ENCODE measurements at places on chromosomes 5 and 9.

DNA sequence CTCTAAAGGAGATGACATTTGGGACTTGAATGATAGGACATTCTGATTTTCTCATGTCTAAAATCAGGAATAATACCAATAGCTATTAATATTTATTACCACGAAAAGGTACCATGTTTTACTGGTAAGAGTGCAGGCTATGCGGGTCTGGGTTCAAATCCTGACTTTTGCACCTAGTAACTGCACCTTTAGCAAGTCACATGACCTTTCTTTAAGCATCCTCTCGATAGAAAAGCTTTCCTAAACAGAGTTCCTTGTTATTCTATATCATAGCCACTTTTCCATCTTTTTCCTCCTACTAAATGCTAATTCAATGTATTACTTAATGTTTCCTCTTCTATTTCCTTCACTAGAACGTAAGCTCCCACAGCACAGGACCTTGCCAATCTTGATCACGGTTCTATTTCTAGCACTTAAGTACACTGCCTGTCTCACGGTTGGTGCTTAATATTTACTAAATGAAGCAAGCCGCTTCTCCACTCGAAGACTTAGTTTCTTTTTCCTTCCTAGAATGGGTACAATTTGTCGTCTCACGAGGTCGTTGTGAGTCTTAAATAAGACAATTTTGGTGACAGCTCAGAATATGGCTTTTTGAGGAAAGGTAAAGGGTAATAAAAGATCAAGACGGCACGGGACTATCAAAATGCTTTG is 816 bp downstream of the RBM18 start:
- DNase-seq, result no peak

- no peak for DNase-seq
Observed at GRCh38 chr5:116506488-116506887, 68.1 kb downstream of the SEMA6A start.

- no peak for DNase-seq
Observed at GRCh38 chr5:114174837-114175236, 187.0 kb upstream of the KCNN2 start.

DNA sequence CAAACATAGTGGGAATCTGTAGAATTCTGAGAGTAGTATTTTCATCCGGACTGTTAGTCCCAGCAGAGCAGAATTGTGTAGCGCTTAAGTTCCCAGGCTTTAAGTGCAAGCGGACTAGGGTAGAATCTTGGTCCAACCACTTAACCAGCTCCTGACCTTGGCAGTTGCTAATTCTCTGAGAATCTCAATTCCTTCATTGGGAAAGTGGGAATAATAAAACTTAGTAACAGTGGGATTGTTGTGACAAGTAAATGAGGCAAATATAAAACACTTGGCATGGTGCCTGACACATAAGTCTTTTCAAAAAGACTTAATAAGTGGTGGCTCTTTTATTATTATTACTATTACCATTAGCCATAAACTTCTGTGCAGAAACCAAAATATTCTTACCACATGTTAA is 8.4 kb upstream of the SLC1A3 start:
- DNase-seq, result no peak

DNA sequence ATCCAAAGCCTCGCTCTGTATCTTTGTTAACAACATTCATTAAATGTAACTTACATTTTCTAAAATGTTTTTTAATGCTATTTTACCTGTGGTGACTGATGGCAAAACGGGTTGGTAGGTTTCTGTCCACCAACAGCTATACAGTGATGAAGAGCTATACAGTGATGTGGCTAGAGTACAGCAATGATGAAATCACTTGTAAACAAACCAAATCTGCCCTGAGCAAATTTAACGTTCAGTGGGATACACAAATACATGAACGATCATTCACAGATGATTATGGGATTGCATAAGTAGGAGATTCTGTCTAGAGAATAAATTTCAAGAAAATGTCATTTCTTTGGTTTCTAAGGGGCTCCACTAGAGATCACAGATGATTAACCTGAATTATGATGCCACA is 132.7 kb downstream of the MPDZ start:
- DNase-seq, result no peak

GRCh38 chr9:108534741-108535140 is 321.0 kb downstream of the ACTL7B start:
- DNase-seq, result no peak

DNA sequence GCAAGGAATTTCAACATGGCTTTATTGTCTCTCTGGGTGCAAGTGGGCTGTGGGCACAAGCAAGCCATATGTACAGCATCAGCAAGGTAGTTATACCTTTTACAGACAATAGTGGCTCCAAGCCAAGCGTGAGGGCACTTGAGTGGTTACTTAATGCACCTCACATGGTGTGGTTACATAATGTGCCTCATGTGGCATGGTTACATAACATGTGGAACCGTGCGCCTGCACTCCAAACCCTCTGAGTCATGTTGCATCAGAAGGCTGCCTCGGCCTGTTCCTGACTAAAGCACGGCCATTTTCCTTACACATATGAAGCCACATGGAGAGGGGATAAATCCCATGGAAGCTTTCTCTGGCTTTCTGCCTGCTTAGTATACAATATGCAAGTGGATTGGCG is 150.9 kb downstream of the OSTF1 start:
- DNase-seq, result no peak

- DNase-seq, result no peak
Observed at GRCh38 chr5:124924729-124925128, 178.3 kb upstream of the ZNF608 start.

GRCh38 chr9:99773468-99774138 is 48.1 kb upstream of the NR4A3 start:
- no peak for DNase-seq

GRCh38 chr9:19161257-19162025 is 34.1 kb upstream of the PLIN2 start:
- no peak for DNase-seq

- no peak for DNase-seq
Observed at GRCh38 chr5:112010475-112010874, 253.5 kb upstream of the NREP start.

DNA sequence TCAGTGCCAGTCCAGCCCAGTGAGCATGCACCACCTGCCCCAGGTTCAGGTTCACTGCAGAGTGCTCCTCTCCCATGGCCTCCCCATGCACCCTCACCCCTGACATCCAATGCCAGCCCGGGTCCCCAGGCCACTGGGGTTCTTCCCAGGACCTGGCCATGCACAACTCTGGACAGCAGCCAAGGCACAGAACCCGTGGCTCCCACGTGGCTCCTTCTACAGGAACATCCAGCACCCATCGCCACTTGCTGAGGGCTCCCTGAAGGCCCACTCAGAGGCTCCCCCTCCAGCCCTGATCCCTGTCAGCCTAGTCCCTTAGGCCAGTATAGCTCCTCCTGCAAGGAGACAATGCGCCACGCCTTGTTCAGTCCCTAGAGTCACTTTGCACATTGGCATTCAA is 110.8 kb downstream of the IRX2 start:
- DNase-seq, result no peak

DNA sequence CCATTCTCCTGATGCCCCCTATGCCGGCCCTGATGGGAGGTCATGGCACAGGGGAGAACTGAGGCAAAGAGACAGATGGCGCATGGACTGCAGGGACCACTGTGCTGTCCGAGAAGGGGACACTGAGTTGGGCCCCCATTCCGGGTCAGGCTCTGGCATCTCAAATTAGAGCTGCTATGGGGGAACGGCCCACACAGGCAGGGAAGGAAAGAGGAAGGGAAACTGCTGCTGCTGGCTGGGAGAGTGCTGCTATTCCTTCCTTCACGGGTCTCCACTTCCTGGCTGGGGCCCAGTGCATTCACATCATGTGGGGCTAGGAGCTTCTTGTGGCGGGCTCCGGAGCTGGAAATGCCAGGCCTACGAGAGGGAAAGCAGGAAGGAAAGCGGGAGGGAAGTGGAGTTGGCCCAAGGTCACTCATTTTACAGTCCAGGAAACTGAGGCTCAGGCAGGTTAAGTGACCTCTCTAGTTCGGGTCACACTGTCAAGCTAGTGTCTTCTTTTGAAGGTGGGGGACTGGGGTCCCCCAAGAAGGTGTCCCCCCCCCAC is 1.3 kb upstream of the CARD19 start:
- DNase-seq, result no peak

DNA sequence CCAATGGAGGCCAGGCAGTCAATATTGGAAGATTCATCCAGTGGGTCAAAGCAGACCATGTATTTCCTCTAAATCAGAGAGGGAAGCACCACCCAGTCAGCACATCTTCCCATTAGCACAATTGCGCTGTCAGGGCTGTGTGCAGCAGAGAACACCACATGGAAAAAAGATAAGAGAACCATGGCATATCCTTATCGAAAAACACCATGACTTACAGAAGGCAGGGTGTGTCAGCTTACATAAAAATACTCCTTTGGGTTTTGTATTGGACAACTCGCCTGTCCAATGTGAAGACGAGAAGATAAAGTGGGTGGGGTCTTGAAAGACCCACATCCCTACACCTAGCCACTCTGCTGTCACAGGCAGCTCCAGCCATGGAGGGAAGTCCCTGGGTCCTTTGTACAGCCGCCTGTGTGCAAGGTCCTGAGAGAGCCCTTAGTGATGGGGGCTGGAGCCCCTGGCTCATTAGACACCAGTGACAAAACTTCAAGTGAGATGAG is 71.9 kb upstream of the SPATA31E1 start:
- DNase-seq, result no peak

DNA sequence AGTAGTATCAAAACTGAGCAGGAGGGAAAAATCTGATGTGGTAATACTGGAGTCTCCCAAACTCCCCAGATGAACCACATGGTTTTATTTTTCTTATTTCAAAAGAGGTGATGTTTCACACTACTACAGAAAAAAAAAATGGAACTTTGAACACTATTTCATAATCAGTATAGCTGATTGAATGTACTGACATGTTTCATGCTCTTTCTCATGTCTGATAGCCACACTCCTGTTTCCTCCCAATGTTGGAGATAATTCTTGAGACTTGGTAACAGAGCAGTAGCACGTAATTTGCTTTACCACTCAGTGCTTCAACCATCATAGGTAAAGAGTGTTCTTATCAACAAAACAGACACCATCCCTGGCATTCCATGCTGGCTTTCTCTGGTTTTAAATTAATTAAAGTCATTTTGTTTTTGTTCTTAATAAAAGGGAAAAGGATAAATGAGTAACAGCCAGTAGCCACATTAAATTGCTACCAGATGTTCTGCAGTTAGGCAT is 85.2 kb downstream of the MUSK start:
- no peak for DNase-seq

GRCh38 chr5:10334831-10335230 is 18.7 kb upstream of the MARCHF6 start:
- no peak for DNase-seq

All from SHP77 treated with DMSO at 0.1 percent for 48 hours (cell line).